Activated CD4-positive, alpha-beta T cell treated with anti-CD3 and anti-CD28 coated beads, Interleukin-2, Interleukin-6, amounts not matched to agents 100 ng/mL and 50 ng/mL, durations not matched to agents 16 hours and 8 hours (primary cell): ENCODE measurements at places on chromosomes 5 and 9.

GRCh38 chr9:84297162-84297821 lies 43.3 kb downstream of the SLC28A3 start:
- DNase-seq = no peak

DNA sequence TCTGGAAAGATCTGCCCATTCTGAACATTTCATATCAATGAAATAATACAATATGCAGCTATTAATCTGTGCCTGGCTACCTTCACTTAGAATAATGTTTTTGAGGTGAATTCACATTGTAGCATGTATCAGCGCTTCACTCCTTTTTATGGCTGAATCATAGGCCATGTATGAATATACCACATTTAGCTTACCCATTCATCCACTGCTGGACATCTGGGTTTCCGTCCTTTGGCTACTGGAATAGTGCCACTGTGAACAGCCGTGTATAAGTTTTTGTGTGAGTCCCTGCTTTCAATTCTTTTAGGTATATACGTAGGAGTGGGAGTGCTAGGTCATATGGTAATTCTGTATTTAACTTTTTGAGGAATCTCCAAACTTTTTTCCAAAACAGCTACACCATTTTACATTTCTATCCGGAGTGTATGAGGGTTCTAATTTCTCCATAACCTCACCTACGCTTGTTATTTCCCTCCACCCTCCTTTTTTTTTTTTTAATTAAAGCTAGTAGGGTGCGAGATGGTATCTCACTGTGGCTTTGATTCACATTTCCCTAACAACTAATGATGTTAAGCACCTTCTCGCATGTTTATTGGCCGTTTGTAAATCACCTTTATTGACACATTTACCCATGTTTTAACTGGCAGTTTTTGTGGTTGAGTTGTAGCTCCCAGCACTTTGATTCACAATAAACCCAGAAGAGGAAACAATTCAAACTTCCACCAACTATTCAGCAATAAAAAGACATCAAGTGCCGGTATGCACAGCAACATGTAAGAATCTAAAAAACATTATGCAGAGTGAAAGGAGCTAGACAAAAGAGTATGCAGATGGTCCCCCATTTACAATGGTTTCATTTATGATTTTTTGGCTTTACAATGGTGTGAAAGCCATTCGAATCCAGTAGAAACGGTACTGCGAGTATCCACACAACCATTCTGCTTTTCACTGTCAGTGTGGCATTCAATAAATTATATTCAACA lies 8.1 kb downstream of the SEMA4D start:
- peak; percentile 75 for DNase-seq

GRCh38 chr9:30744871-30745270 lies 1639.6 kb upstream of the ACO1 start:
- DNase-seq = no peak

- no peak for DNase-seq
These were observed 497.8 kb upstream of the SEMA6A start for GRCh38 chr5:117072439-117072838.

DNA sequence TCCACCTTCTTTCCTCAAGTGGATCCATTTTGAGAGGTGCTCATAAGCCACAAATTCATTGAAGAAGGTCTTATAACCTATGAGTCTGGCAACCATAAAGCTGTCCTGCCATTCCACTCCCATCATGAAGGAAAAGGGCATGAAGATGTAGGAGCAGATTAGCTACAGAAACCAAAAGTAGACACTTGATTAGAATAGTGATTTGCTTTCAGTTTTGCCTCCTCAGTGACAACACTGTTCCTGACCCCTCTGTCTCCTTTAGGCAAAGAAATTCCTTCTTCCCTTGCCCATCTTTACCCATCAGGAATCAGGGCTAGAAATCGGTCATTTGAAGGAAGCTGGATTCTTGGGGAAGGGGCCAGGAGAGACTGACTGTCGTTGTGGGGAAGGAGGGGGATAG lies 55.2 kb downstream of the SLC28A3 start:
- no peak for DNase-seq

GRCh38 chr9:120413121-120414048 lies 166.6 kb downstream of the CDK5RAP2 start:
- DNase-seq = no peak

GRCh38 chr5:176611435-176611834 lies 1.5 kb upstream of the GPRIN1 start:
- peak; percentile 56 for DNase-seq

DNA sequence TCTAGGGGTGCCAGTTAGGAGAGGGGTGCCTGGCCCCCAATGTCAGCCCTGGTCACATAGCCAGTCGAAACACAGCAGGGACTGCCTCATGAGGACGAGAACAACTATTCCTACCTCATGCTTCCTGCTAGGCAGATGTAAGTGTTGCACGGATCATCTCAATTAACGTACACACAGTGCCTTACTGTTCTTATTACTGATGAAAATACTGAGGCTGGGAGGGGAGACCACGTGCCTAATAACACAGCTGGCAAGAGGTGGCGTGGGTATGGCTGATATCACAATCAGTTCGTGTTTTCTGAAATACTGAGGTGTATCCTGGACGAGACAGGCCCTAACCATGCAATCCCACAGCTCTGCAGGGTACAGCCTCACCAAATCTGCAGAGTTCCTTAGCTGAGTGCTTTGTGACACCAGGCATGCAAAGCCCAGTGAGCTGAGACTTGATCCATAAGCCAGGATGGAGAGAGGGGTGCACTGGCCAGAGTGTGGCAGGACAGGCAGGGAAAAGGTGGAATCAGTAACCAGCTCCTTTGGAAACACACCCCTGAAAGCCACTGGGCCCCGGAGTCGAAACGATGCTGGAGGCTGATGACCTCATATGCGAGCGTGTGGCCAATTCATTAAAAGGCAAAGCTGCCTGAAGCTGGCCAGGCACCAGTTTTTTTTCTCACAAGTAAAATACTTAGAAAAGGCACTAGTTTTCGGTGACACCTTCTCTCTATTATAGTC lies 63.9 kb downstream of the PRRT1B start:
- DNase-seq = no peak

- no peak for DNase-seq
These were observed 17.8 kb downstream of the CTNNA1 start for GRCh38 chr5:138770977-138771376.

DNA sequence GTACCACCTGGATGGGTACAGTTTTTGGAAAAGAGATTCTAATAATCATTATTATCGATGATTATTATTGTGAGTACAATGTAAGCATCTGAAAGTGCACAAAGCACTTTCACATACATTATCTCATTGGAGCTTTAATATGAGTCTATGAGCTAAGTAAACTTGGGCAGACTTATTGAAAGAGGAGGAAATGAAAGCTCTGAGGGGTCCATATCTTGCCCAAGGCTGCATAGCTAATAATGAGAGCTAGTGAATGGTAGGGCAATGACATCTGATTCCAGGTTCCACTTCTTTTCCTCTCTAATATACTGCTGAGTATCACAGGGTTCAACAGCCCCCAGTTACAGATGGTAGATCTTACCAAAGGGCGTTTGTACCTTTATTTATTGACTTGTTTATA lies 26.1 kb downstream of the TIMD4 start:
- no peak for DNase-seq

DNA sequence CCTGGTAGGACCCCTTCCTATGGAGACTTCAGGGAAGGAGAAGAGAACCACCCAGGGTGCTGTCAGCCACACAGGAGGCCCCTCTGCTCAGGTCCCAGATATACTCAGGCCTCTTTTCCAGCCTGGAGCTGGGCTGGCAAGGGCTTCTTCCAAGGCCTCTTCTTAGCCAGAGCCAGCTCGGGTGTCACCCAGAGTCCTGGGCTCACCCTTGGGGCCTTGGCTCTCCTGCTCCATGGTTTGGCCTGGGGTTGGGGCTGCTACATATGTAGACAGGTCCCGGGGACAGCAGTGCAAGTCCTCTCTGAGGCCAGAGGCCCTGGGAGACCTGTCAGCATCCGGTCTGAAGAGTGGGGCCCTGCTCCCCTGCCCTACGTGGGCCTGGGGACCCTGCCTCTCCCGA lies 22.8 kb downstream of the PAEP start:
- no peak for DNase-seq

GRCh38 chr9:88777498-88778312 lies 213.6 kb upstream of the S1PR3 start:
- DNase-seq = no peak

- no peak for DNase-seq
These were observed 5.1 kb downstream of the AMACR start for GRCh38 chr5:34002629-34003328.

GRCh38 chr5:67414712-67415111 lies 218.1 kb upstream of the CD180 start:
- DNase-seq = no peak

- peak; percentile 56 for DNase-seq
These were observed 65.1 kb downstream of the ANKRD55 start for GRCh38 chr5:56168066-56168478.

DNA sequence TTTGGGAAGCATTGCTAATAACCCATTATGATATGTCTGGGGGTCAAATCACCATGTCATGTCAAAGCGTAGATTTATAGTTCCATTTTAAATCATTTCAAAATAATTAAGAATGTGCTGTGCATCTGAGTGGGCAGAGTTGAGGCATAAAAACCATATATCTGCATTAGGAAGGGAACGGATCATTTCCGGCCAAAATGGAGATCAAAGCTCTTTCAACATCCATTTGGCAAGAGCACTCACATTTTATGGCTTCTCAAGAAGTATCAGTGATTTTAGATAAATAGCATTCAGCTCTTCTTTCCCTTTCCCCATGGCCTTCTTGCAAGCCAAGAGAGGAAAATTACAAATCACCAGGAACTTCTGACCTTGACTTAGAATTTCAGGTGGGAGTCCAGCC lies 89.9 kb downstream of the HSPA4 start:
- no peak for DNase-seq
